ENCODE measurements at places on chromosomes 11 and 22.
A peak's percentile ranks its signal among the peaks of the same experiment; 100 is the strongest.

DNA sequence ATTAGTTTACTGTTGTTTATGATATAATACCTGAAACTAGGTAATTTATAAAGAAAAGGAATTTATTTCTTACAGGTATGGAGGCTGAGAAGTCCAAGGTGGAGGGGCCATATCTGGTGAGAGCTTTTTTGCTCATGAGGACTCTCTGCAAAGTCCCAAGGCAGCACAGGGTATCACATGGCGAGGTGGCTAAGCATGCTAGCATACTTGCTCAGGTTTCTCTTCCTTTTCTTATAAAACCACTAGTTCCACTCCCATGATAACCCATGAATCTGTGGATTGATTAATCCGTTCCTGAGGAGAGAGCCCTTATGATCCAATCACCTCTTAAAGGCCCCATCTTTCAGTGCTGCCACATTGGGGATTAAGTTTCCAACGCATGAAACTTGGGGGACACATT is 82.7 kb downstream of the PHF21A start:
- DNase-seq: no peak

- no peak for DNase-seq
These were observed 34.8 kb upstream of the DDI1 start for GRCh38 chr11:104001561-104002056.

DNA sequence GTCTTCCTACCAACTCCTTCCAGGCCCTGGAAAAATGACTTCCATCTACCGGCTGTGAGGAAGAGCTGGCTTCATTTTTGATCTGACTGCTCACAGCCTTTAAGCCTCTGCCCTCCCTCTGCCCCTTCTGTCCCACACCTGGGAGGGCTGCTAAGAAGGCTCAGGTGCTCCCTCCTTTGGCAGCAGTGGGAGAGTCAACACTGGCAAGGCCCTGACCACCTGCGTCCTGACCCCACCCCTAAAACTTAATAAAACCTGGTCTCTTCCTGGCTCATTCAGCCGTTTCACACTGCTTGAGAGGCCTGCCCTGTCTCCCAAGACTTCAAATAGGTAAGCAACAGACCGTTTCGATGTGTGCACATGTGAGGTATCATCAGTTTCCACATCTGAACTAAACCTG is 52.1 kb upstream of the NFRKB start:
- DNase-seq: no peak

- no peak for DNase-seq
These were observed 60.0 kb upstream of the PLET1 start for GRCh38 chr11:112320668-112321067.

DNA sequence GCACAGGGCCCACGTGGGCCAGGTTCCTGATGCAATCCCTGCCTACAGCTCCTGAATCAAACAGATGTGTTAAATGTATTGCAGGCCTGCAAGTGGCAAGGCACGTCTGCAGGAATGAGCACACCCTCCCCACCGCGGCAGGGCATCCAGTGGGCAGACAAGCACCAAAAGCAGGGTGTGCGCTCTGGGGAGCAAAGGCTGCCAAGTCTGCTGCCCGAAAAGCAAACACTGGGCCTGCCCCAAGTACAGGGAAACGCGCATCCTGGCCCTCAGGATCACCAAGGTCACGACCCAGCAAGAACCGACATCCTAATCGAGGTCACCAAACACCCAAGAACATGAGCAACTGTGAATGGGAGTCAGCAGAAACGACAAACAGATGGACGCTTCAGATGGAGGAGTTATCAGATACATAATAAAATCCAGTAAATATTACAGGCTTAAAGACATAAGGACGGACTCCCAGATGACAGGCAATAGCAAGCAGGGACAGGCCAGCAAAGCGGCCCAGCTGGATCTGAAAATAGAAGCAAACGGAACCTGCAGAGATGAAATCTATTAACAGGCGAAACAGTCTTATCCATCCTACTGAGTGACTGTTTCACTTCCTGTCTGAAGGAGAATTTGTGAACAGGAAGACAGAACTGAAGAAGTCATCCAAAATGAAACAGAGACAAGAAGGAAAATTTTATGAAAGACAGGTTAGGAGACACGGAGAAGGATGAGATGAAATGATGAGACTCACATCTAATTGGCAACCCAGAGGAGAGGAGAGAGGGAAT is 26.7 kb downstream of the CARS1 start:
- DNase-seq: no peak

GRCh38 chr22:37328017-37328416 is 45.7 kb downstream of the CYTH4 start:
- DNase-seq: no peak

DNA sequence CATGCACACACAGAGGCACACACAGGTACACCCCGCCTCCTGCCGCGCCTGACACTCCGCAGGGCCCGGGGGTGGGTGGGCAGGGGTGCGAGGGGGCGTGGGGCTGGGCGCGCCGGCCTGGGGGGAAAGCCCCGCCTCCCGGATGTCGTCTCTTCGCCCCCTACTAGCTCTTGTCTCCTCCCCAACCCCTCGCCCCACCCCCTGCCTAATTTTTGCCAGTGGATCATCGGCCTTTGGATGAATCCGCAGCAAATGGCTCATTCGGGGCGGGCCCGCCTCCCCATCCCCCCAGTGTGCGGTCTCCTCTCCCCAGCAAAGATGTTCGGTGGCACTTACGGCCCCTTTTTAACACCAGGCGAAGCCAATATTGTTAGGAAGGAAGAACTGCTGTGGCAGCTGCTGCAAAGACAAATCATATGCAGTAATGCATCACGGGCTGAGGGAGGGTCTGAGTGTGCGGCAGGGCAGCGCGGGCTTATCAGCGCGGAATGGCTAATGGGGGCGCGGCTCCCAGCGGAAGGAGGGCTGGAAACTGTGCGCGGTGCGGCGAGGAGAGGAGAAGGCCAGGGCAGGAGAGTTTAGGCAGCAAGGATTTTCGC is 13.4 kb upstream of the NECTIN1 start:
- peak; percentile 82 for DNase-seq

GRCh38 chr11:130738611-130739010 is 177.7 kb downstream of the SNX19 start:
- DNase-seq: no peak

- no peak for DNase-seq
These were observed 6.9 kb downstream of the CADM1 start for GRCh38 chr11:115497303-115497702.

DNA sequence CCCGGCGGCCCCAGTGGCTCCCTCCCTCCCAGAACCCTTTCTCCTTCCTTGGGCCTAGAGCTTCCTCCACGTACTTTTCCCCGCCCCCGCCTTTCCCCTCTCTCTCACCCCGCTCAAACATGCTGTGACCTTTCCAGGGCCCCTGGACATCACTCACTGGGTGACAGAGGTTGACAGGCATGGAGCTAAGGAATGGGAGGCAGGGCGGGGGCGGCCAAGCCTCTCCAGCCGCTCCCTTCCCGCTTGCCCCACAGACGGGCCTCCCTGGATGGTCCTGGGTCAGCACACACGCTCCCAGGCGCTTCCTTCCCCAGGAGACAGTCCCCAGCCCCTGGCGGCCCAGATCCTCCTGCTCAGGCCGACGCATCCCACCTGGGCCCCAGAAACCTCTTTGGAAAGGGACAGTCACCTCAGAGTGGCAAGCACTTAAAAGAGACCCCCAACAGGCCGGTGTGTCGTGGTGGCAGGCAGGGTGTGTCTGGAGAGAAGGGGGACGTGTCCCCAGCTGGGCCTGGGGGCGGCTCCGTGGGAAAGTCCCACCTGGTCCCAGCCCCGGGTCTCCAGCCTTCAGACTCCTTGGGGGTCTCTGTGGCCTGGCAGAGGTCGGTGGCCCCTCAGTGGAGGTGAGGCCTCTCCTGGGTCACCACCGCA is 8.8 kb downstream of the H19 start:
- peak; percentile 40 for DNase-seq
